ENCODE measurements at places on chromosomes 13 and 19. TPM values are rescaled to one million over a fixed set of nuclear protein-coding genes. Genes with fewer than 3 reads are reported as not detected.
A peak's percentile ranks its signal among the peaks of the same experiment; 100 is the strongest.

The RFPL4AL1 gene
- not detected for total RNA-seq

DNA sequence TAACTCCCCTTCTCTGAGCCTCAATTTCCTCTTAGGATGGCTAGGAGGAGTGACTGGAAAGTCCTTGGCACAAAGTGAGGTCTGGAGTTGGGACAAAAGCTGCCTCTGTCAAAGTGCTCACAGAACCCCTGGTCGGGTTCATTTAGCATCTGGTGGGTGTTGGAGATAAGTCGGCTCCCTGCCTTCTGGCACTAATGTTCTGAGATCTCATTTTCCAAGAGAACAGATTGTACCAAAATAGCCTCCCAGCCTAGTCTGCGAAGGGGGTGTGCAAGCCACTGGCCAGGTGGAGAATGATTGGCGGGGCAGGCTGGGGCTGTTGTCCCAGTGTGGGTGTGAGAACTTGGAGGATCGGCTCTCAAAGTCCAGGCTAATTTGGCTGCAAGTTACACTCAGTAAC is 20.7 kb upstream of the NWD1 start:
- no peak overlapping the region for H3K4me3 ChIP-seq
- H3K27ac ChIP-seq = no peak overlapping the region
- H3K4me1 ChIP-seq = no peaks in the 10 kb centered on the region
- no peaks in the 10 kb centered on the region for H3K36me3 ChIP-seq
- no peak for DNase-seq

DNA sequence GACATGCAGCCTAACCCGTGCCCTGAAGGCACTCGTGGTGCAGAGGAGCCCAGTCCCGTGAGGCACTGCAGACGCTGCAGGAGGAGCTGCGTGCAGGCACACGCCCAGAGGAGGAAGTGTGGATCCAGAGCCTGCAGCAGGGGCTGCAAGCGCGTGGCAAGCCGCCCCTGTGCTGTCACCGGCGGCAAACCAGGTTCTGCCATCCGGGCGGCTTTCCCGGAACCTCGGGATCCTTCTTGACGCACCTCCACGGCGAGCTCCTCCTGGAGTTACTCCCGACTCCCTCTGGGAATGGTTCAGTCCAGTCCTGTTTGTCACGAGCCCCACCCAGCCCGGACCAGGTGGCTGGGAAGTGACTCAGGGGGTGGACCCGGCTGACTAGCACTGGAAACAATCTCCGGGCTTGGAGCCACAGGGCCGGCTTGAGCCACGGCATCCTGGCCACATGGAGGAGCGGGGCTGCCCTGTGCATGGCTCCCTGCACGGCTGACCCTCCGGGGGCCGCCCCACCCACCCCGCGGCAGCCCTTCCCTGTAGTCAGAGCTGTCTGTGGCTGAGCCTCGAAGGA is 10.2 kb downstream of the DPP9 start:
- H3K27ac ChIP-seq = peak overlapping the region; percentile 23
- DNase-seq = peak; percentile 91
- peaks cover 40% of the 10 kb centered on the region for H3K4me1 ChIP-seq
- no peaks in the 10 kb centered on the region for H3K27me3 ChIP-seq
- H3K4me3 ChIP-seq = no peak overlapping the region

DNA sequence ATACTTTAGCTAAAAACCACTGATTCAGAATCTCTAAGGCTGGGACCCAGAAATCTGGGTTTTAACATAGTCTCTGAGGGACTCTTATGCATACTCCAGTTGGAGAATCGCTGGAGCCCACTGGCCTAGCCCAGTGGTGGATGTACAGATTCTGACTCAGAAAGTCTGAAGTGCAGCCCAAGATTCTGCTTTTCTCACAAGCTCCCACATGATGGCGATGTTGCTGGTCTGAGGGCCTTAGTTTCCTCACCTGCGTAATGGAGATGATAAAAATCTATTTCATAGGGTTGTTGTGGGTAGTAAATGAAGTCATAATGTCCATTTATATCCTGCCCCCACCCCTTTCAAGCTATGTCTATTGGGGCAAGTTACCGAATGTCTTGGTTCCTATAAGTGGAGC is 7.7 kb upstream of the CDADC1 start:
- no peak for DNase-seq
- no peaks in the 10 kb centered on the region for H3K36me3 ChIP-seq
- H3K4me1 ChIP-seq = no peaks in the 10 kb centered on the region

DNA sequence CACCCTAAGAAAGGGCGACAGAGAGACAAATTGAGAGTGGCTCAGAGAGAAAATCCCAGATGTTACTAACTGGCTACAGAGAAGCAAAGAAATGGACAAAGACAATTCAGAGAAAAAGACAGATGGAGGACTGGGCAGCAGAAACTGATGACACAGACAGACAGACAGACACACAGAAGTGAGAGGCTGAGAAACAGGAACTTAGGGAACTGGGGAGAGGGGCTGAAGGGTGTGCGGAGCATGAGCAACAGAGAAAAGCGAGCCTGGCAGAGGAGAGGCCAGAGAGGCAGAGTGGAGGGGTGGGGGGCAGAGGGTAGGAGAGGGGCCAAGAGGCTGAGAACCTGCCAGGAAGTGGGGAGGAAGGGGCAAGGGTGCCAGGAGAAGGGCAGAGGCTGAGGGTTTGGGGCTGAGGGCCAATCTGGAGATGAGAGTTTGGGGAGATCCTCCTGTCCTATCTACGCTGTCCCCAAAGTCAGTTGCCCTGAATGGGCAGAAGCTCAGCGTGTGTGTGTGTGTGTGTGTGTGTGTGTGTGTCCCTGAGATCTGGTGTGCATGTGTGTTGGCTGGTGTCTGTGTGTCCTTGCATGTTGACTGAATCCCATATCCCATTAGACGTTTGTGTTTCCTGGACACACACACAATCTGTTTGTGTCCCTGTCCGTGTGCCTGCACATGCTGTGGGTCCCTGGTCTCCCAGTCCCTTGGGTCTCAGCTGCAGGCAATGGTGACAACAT is 5.6 kb upstream of the ERFL start:
- H3K27ac ChIP-seq = no peak overlapping the region
- peaks cover 3% of the 10 kb centered on the region for H3K27me3 ChIP-seq
- no peak for DNase-seq

- no peak overlapping the region for H3K4me3 ChIP-seq
- H3K27me3 ChIP-seq = peaks cover 8% of the 10 kb centered on the region
- no peaks in the 10 kb centered on the region for H3K36me3 ChIP-seq
- no peak overlapping the region for H3K27ac ChIP-seq
Observed at GRCh38 chr13:23513455-23513854, 56.8 kb upstream of the TNFRSF19 start.
